ENCODE measurements at places on chromosomes 2 and 18. TPM values are rescaled to one million over a fixed set of nuclear protein-coding genes. Genes with fewer than 3 reads are reported as not detected.

Gene SKOR2
- total RNA-seq = 0.34 TPM

Gene DSG1
- total RNA-seq = not detected

DNA sequence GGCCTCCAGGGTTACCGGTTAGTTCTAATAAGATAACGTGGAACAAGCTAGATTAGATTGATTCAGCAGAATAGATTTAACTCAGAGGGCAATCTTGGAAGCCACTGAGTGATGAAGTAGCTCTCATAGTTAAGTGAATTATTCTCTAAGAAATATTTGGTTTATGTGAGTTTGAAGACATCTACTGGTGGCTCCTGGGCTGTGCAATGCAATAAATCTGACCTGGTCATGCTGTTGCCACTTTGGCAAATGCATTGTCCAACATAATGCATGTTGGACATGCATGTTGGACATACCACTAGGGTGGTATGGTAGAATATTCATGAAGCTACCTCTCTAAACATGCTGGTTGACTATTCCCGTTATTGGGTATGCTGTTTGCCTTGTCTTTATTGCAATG, 493.7 kb upstream of the VRK2 start:
- DNase-seq = no peak

Gene FHOD3
- total RNA-seq = 4.8 TPM

DNA sequence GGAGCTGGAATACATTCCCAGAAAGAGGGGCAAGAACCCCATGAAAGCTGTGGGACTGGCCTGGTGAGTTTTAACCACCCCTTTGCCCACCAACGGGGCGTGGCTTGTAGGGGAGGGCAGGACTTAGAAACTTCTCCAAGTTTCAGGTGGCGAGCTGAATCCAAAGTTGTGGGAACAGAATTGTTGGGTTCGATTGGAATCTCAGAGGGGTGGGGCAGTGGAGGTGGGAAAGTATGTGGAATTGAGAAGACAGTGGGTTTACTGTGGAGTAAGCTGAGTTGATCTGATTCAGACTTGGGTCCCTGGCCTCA, 1.1 kb downstream of the PNKD start:
- DNase-seq = no peak

DNA sequence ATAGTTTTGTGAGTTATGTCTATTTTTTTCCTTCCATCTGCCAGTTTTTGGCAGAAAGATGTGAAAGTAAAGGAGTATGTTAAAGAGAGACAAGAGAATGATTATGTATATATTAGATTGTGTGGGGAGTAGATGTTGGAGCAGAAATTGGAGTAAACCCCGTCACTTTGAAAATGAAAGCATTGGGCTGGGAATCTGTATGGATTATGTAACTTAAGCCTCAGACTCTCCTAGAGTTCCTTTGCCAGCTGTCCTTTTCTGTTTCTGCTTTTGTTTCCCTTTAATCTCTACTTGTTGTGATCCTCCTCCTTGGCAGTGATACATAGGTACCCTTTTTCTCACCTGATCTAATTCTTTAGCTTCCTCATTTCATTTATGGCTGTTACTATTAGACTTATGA, 19.2 kb downstream of the CCDC138 start:
- no peak for DNase-seq

DNA sequence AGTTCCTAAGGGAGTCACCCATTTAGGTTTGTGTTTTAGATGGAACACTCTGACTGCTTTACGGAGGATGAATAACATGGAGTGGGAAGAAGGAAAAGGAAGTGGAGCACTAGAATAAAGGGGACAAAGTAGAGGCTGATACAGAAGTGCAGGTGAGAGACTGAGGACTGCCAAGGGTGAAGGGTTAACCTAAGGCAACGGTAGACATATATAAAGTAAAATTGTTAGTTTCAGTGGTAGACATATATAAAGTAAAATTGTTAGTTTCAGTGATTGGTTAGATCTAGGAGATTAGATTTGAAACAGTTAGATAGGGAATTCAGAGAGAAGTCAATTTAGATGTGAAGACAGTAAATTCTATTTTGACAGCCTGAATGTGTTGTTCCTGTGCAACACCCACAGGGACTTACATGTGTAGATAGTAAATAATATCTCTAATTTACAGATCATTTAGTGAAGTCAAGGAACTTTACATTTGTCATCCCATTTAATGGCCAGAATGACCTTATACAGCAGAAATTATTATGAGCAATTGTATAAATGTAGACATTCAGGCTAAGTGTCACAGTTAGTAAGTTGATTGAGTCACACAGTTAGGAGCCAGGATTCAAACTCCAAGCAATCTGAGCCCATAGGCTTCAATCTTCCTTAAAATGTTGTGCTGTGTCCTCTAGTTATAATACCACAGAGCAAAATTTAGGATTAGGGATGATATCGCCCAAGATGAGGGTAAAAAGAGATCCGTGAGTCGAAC, 270.8 kb upstream of the UBE2E3 start:
- no peak for DNase-seq

GRCh38 chr18:27062802-27063201, 122.3 kb downstream of the CHST9 start:
- DNase-seq = no peak

Gene CERS6
- 17.3 TPM for total RNA-seq

- DNase-seq = no peak
These were observed 107.8 kb downstream of the METTL8 start for GRCh38 chr2:171325886-171326585.

Gene CTAGE1
- total RNA-seq = not detected

- no peak for DNase-seq
These were observed 60.4 kb upstream of the CDH20 start for GRCh38 chr18:61272793-61273192.

DNA sequence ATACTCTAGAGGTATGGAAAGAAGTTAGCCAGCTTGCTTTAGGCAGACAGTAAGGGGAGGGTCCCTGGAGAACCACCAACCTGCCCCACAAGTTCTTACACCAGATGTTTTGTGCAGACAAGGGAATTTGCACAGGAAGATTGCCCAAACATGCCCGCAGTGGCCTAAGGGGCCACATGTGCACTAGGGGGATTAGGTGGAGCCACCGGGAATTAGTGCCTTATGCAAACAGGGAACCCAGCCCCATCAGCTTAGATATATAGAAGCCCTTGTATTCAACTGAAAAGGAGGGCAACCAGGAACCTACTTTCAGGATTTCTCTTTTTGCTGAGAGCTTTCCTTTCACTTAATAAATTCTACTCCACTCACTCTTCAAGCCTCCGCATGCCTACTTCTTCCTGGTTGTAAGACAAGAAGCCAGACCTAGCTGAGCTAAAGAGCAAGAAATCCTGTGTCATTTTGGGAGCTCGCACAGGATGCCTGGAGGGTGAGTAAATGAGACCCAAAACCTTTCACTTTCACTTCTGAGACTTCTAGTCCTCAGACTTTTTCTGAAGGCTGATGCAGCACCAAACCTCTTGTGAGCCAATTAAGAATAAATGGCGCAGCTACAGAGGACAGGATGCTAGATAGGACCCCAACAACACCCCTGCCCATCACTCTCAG, 146.3 kb downstream of the GCA start:
- no peak for DNase-seq

GRCh38 chr2:233418761-233419546, 64.7 kb downstream of the DGKD start:
- no peak for DNase-seq

- no peak for DNase-seq
These were observed 364.4 kb downstream of the RND3 start for GRCh38 chr2:150122871-150123613.

DNA sequence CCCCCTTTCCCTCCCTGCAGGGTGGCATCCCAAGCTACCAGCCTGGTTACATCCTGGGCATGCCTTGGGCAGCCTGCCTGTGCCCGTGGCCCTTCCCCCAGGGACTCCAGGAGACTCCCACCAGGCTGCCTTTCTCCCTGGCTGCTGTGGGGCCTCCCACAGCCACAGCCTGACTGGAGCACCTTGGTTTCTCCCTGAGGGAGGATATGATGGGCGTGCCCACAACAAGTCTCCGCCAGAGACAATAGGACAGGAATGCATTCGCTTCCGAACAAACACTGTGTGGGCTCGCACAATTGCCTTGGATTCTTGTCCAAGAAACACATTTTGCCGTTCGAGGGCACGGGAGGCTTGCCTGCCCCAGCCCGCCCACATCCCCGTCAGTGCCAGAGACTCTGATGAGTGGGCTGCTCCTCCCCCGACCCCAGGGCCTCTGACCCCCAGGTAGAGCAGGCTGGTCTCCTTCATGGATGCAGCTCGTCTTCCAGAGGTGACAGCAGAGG, 102.1 kb downstream of the SMAD7 start:
- DNase-seq = no peak

Gene KIAA2012
- not detected for total RNA-seq

Gene LCT
- not detected for total RNA-seq

- no peak for DNase-seq
These were observed 3.3 kb downstream of the CDH7 start for GRCh38 chr18:65754121-65754520.

DNA sequence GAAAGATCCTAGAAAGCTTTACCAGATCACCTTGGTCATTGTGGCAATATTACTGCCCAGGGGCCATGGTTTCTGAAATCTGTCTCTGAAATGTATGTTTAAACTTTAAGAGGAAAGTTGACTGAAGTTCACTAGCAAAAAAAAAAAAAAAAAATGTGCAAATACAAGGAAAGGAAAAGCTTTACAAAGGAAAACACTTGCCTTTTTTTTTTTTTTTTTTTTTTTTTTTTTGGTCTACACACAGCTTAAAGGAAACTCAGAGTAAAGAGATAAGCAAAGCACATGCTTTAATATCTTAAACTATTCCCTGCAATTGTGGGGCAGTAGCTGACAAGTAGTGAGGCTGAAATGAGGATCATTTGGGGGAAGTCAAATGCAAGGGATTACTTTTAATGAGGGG, 174.2 kb upstream of the EPAS1 start:
- DNase-seq = no peak

Gene ESPNL
- 1.4 TPM for total RNA-seq

Gene AQP12A
- total RNA-seq = not detected

DNA sequence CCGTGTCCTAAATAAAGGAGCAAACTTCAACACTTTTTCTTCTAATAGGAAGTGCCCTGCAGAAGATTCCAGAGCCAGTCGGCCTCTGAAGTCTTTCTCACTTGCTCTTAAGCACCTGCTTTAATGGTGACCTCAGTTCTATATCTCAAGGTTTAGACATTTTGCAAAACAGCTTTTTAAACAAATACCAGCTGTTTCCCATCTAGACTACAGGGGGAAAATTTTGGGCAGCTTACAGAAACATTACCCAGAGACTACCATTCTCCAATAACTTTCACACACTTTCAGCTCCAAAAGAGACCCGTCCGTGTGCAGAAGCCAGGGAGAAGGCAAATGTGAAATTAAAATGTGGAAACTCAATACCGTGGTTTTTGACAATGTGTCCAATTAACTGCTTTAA, 285.3 kb upstream of the CCDC68 start:
- no peak for DNase-seq

DNA sequence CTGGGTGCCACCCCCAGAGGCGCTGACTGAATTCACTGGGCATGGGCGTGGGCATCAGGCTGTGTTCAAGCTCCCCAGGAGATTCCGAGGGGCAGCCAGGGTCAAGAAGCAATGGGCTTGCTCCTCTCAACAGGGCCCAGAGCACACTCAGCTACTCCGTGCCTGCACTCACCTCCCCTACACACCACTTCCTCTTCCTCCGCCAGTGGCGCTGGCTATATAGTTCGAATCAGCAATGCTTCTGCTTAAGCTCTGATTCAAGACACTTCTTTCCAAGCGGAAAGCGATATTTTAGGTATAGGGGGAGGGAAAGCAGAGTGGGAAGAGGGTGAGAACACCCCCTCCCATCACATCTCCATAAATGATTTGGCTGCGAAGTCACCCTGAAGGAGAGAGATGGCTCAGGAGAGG, 42.1 kb downstream of the CRACDL start:
- DNase-seq = no peak

DNA sequence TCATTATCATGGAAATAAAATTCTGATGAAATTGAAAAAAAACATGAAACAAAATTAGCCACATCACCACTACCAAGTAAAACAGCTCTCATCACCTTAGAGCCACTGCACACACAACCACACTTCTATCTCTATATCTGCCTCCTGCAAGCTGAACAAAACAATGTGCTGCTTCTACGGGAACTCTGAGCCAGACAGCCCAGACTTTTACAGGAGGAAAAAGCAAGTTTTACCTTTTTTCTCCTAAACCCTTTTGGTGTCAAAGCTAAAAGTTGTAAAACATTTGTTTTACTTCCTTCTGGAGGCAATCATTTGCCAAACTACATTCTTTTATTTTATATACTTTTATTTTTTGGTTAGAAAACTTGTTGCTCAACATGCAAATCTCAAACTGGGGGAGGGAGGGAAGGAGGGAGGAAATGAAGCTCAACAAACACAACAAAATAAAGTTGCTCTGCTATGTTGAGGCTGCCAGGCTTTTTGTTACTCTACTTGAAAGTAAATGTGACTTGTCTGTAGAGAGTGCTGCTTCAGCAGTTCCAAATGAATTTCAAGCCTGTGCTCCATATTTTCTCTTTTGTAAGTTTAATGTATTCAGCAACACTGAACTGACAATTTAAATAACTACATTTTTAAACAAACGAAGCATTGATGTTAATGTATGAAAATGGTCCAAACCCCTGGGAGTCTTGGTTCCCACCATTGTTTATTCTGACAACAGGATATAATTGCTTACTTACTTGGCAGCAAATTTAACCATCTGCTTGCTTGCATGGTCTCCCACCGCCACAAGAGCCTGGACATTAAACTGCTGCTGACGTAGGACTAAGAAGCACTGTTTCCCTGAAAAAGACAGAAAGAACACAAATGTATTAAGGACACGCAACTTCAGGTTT, 24.5 kb downstream of the DARS1 start:
- no peak for DNase-seq

Gene HSBP1L1
- total RNA-seq = 1.6 TPM

Gene HJURP
- 83.7 TPM for total RNA-seq

DNA sequence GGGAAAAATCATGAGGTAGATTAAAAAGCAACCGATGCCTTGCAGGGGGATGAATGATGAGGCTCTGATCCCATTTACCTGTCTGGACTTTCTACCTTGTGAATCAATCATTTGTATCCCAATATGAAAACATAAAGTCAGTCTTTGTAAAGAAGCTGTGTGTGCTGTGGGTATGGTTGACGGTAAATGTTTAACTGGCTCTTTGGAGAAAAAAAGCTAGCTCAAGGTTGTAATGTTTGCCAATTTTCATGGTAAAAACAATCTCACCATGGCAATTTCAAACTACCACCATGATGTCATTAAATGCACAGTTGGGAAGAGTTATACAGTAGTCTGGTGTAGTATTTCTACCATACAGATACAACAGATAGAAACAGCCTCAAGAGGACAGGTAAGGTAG, 14.6 kb downstream of the TTR start:
- DNase-seq = no peak

DNA sequence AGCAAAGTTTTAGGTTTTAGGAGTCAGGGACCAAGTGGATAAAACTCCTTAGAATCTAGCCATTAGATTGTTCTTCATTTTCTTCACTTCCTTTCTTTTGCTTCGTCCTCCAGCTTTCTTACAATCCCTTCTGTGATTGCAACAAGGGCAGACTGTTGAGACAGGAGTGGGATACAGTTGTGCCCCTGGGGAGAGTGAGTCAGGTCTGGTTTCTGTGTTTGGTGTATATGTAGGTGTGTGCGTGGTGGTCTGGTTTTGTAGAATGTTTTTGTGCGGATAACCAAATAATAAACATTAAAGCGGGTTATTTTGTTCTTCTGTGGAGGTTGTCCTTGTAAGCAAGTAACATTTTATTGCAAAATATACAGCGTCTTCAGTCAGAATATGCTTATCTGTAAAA, 7.3 kb downstream of the INSIG2 start:
- DNase-seq = no peak

GRCh38 chr2:12397854-12398253, 318.9 kb upstream of the TRIB2 start:
- no peak for DNase-seq

Gene PFN4
- total RNA-seq = not detected

Gene ATIC
- 285 TPM for total RNA-seq

- DNase-seq = no peak
These were observed 52.2 kb downstream of the CRACDL start for GRCh38 chr2:98883780-98884211.
